Fibroblast of upper back skin (primary cell): ENCODE measurements at places on chromosomes 1 and 21.
A peak's percentile ranks its signal among the peaks of the same experiment; 100 is the strongest.

DNA sequence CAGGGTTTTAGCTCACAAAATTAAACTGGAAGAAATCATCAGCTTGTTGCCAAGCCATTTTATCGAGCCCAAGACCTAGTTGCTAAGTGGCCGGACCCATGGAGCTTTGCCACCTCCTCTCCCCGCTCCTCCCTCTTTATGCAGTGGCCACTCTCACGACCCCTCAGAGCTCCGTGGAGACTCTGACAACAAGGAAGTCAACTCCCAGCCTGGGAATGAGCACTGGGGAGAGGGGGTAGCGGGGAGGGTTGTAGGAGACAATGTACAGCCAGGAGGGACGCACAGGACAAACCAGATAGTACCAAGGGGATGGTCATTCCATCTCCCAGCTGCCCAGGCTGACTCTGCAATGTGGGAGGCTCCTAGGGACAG lies 250.9 kb downstream of the SIPA1L2 start:
- no peak for DNase-seq

DNA sequence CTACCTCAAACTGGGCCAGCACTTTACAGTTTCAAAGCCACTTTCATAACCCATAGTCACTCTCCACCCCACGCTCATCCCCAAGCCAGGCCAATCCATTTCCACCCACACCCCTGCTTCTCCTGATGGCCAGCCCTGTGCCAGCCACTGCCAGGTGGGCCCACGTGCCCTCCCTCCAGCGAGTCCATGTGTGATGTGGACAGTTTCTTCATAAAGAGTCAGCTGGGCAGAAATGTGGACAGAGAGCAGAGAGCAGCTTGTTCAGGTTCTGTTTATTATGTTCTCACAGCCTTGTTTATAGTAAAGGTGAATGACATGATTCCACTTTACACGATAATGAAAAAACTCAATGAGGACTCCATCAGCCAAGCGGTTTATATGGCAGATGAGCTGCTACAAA lies 37.4 kb upstream of the RGS16 start:
- no peak for DNase-seq

- no peak for DNase-seq
Measured at GRCh38 chr1:89051955-89052312, 13.1 kb downstream of the GBP1 start.

DNA sequence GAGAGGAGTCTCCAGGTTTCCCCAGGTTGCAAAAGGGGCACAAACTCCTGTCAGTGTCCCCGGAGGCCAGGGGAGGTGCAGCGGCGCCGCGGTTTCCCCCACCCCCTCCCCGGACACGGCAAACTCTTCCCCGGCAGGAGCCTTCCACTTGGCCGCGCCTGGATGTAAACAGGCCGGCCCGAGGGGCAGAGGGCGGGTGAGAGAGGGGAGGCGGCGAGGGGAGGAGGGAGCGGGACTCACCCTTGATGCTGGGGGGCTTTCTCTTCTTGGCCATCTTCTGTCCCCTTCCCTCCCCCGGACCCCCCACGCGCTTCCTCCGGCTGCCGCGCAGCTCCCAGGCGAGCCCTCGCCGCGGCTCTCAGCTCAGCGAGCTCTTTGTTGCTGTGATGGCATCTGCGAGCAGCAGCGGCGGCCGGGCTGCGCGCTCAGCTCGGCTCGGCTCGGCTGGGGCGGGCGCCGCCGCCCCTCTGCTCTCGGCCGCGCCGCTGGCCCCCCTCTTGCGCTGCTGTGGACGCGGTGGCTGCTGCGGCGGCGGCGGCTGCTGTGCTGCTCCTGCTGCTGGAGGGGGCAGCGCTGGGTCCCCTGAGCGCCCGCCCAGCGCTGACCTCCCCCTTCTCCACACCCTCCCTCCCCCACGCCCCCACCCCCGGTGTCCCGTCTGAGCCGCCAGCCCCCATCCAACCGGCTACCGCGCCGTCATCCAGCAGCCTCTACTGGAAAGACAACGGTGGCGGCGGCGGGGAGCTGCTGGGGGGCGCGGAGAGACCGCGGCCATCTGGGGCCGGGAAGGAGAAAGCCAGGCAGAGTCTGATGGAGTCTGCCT lies 4.9 kb upstream of the SLC44A5 start:
- peak; percentile 22 for DNase-seq
